ENCODE measurements at places on chromosomes 4 and X.

DNA sequence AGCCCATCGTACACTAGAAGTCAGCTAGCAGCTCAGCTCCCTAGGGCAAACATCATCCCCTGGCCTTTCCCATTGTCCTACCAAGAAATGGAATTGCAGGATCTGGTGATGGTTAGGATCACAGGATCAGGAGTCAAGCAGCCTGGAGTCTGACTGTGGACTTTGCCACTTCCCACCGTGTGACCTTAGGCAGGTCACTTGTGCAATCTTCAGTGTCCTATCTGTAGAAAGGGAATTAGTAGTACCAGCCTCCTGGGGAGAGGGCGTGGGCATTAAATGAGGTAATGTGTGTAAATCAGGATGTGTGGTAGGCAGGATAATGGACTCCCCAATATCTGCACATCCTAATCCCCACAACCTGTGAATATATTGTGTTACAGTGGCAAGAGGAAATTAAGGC lies 38.6 kb upstream of the APLN start:
- DNase-seq = no peak

DNA sequence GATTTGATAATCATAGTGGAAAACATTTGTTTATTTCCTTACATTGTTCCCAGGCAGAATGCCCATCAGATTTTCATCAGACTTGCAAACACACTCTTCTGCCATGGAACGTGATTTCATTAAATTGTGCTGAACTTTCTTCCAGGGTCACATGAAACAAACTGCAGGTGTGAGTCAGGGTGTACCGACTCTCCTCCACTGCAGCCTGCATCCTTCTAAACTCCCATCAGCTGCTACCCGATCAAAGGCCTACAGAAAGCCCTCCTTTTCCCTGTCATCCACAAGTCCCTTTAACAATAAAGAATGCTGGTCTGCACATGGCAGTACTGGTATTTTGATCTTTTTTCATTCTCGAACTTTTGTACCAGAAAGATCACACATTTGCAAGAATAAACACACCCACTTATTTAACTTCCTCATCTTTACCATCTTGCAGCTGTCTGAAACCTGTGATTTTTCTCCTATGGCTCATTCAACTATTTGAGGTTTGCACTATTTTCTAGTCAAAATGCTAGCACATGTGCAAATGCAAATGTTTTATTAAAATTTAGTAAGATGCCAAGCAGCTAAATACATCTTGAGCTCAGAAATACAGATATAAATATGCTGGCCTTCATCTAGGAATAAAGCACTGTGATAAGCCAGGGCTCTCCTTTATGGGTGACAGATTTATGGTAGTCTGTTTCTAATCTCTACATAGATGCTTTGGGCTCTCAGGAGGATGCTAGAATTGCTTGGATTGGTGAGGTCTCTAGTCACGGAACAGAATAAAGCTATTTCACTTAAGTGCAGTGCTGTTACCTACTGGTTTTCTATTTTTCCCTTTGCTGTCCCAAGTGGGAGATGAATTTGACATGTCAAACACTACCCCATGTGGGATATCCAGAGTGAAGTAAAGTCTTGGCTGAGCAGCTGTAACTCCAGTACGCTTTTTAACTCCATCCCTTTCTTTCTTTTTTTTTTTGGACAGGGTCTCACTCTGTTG lies 25.8 kb upstream of the ARHGAP24 start:
- no peak for DNase-seq

GRCh38 chr4:56674984-56675383 lies 6.1 kb downstream of the HOPX start:
- no peak for DNase-seq

GRCh38 chrX:13094828-13095341 lies 50.5 kb upstream of the FAM9C start:
- DNase-seq = no peak

DNA sequence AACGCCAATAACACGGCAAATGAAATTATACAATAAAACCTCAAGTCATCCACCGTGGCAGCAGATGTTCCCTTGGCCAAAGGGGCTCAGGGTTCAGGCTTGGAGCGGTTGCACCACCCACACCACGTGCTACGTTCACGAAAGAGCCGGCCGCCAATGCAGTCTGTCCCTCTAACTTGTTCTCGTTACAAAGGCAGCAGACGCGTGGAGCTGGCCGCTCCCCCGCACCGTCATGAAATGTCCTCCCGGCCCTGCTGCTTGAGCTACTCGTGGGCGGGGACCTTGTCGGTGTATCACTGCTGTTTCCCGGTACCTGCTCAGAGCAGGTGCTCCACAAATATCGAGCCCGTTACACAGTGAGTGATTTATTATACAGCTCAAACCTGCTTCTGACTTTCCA lies 36.4 kb upstream of the MAN2B2 start:
- no peak for DNase-seq

GRCh38 chr4:185323606-185324005 lies 72.1 kb downstream of the LRP2BP start:
- no peak for DNase-seq

- DNase-seq = no peak
Measured at GRCh38 chr4:182126096-182126495, 117.1 kb upstream of the TENM3 start.

DNA sequence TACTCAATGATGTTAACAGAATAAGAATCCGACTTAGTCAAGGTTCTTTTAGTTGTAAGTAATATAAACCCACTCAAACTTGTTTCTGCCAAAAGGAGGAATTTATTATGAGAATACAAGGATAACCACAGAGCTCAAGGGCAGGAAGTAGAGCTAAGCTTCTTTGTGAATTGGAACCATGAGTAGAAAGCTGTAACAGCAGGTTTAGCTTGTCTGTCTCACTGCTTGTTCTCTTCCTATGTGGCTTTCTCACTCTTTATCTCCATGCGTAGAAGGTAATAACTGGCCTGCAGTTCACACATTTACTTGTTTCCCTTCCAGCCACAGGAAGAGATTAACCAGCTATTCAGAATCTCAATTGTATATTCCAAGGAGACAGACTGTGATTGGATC lies 378.3 kb downstream of the PPP1R2C start:
- no peak for DNase-seq

- no peak for DNase-seq
Measured at GRCh38 chrX:44785652-44786051, 58.2 kb upstream of the DUSP21 start.

DNA sequence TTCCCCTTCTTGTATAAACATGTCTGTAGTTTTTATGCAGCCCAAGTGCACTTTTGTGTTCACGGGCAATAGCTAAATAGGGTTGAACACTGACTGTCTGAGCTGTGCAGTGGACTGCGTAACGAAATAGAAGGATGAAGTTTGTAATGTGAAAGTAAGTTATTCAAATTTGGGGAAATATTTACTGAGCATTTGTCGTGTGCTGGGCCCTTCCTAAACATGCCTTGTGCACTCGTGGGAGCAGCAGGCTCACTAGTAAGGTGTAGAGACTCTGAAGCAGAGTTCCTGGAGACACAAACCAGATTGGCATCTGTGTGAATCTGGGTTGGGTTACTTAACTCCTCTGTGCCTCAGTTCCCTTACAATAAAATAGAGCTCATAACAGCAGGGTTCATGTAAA lies 51.7 kb upstream of the C1QTNF7 start:
- no peak for DNase-seq

DNA sequence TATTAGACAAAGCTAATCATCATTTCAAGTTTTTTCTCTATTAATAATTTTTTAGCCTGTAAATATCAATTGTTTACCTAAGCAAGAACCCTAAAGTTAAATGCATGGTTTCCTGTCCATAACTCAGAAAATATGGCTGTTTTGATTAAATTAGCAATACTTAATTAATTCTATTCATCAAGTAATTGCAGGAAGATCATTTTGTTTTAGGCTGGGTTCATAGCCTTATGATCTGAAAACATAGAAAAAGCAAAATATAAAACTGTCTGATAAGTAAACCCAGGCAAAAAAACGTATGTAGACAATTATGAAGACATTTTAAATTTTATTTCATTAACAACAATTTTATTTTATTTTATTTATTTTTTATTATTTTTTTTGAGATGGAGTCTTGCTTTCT lies 219.1 kb downstream of the EVC2 start:
- DNase-seq = no peak

DNA sequence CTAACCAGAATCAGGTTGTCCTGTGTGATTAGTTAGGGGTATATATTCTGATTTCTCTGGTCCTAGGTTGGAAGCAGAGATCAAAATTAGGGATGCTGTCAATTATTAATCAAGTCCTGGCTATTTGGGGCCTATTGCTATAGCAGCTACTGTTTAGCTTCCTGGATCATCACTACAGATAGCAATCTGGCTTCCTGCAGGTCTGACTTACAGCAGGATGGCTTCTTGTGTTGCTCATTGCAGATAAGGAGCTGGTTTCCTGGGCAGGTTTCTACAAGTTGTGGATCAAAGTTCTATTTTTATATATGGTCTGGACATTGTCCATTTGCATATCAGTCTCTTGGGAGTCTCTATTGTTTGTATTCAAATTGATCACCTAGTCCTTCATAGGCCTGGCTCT lies 57.7 kb upstream of the C4orf54 start:
- no peak for DNase-seq

GRCh38 chrX:48508400-48509244 lies at the start of gene PORCN:
Gene PORCN (plus strand): TSS chrX:48508992. CDS start chrX:48509821, 829 bp downstream.
- DNase-seq = peak; percentile 71

DNA sequence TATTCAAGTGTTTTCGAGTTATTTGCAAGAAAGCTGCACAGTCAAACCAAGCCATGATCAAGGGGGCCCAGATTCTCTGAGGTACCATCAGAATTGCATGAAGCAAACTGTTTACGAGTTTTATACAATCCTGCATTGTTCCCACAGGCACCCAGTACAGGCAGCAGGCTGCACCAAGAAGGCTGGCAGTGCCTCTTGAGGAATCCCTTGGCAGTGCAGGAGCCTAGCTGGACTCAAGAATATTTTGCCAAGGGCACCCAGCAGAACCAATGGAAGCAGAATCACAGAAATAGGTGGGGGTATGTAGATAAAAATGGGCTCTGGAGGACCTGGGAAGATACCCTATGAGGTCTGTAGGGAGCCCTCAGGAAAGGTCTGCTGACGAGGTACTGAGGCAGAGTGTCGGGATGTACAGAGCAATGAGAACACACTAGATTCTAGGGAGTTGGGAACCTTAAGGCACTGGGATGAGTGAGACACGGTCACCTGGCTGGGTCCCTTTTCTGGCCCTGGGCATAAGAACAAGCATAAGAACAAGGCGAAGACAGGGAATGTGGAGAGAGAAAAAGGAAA lies 2.5 kb upstream of the PLP1 start:
- peak; percentile 71 for DNase-seq

Data from NCI-H2081 (cell line).